Gastroesophageal sphincter (tissue), 4 donors: ENCODE measurements at places on chromosomes 16 and 17.

GRCh38 chr16:81785138-81785924 lies 6.2 kb downstream of the PLCG2 start:
- no peak for ATAC-seq

DNA sequence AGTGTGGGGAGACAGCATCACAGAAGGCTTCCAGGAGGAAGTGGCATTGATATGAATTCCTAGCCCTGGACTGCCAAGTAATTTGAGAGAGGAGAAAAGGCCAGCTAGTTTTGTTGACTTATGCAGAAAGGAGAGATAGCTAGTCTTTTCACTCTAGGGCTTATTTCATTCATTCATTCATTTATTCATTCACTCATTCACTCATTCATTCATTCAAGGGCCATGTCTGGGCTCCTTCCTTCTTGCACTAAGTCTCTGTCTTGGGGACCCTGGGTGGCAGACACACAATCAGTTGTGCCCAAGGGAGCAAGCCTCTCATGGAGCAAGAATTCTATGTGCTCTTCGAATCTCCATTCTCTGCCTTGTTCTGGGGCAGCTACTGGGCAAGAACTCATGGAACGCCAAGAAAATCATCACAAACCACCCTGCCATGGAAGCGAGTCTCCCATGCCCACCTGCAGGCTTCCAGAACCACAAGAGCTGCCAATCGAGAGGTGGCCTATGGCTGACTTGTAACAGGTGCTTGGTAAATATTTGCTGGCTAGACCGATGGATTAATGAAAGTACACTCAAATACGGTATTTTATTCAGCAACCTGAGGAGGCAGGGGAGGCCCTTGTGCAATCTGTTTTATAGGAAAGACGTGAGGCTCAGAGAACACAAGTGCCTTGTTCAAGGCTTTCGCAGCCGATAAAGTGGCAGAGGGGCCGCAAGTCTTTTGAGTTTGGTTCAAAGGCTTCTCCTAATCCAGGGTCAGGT lies 223.6 kb downstream of the XYLT1 start:
- no peak for ATAC-seq

DNA sequence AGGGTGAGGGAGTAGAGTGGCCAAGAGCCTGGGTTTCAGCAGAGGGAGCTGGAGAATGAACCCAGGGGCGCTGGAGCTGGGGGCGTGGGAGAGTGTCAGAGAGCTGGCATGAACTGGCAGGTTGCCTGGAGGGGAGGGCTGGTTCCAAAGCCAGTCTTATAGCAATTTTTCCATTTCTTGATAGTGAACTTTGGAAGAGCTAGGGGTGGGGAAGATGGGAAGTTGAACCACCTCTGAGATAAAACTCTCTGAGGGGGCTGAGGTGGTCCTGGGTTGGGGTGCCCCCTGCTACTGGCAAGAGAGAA lies 36.9 kb downstream of the ADGRG5 start:
- ATAC-seq: no peak

- no peak for ATAC-seq
These were observed 34.8 kb upstream of the XYLT2 start for GRCh38 chr17:50311112-50311460.

- no peak for ATAC-seq
These were observed 7.5 kb upstream of the JUP start for GRCh38 chr17:41793784-41794539.

- no peak for ATAC-seq
These were observed 294.7 kb downstream of the KIF2B start for GRCh38 chr17:54117452-54117851.

GRCh38 chr17:32341141-32341856 lies 674 bp downstream of the C17orf75 start:
- no peak for ATAC-seq
